ENCODE measurements at places on chromosomes 3 and 15. TPM values are rescaled to one million over a fixed set of nuclear protein-coding genes. Genes with fewer than 3 reads are reported as not detected.

The SIAH2 gene
- total RNA-seq, result 16.4 TPM

GRCh38 chr15:68979816-68980215, 34.7 kb upstream of the NOX5 start:
- H3K27me3 ChIP-seq, result peaks cover 11% of the 10 kb centered on the region
- no peak for DNase-seq
- H3K4me3 ChIP-seq, result no peak overlapping the region
- no peak overlapping the region for H3K27ac ChIP-seq

DNA sequence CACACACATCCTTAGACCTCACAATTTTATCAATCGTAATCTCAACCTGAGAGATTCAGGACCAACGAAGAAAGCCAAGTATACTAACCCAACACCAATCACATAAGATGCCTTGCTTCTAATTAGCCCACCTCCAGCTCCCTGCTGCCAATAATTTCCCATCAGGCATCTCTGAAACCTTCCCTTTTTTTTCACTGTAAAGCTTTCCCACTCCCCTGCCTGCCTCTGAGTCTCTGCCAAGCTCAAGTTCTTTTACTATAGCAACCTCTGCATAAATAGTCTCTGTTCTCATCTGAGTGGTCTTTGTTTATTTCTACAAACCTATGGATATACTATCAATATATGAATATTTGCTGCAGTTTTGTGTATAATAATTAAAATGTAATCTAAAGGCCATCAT, 86.5 kb downstream of the PIK3CB start:
- H3K4me1 ChIP-seq, result peaks cover 9% of the 10 kb centered on the region
- H3K27ac ChIP-seq, result no peak overlapping the region
- peaks cover 1% of the 10 kb centered on the region for H3K27me3 ChIP-seq
- H3K4me3 ChIP-seq, result no peak overlapping the region

The ADAMTSL3 gene
- total RNA-seq, result not detected

- DNase-seq, result no peak
- H3K4me3 ChIP-seq, result no peak overlapping the region
- H3K27ac ChIP-seq, result no peak overlapping the region
These were observed 140.7 kb upstream of the RARB start for GRCh38 chr3:25287291-25287884.

DNA sequence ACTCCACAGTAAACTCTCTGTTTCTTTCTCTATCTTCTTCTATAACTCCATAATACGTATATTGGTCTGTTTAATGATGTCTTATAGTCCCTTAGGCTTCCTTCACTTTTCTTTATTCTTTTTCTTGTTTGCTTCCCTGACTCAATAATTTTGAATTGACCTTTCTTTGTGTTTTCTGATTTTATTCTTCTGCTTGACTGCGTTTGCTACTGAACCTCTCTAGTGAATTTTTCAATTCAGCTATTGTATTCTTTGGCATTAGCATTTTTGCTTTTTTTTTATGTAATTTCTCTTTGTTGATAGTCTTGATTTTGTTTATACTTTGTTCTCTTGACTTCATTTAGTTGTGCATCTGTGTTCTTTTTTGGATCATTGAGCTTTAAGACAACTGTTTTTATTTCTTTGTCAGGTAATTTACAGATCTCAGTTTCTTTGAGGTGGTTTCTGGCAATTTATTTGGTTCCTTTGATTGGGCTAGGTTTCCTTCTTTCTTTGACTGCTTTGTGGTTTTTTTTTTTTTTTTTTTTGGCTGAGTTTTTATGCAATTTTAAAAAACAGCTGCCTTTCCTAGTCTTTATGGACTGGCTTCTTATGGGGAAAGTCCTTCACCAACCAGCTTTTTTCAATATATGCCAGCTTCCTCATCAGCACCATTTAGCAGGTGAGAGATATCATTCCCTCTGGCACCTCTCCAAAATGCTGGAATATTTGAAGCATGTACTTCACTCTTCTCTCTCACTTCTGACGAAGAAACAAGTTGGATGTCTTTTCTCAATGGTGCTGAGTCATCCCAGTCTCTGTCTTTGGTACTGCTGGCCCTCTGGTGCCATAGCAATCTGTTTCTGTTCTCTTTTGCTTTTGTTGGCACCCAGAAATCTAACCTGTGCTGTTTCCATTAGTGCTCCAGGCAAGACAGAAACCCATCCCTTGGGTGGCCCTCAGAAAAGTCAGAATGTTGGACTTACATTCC, 17.6 kb downstream of the RSRC1 start:
- no peaks in the 10 kb centered on the region for H3K27me3 ChIP-seq
- peaks cover 69% of the 10 kb centered on the region for H3K36me3 ChIP-seq
- H3K4me3 ChIP-seq, result no peak overlapping the region
- H3K4me1 ChIP-seq, result peaks cover 7% of the 10 kb centered on the region
- DNase-seq, result peak; percentile 13

The PLXND1 gene
- 109 TPM for total RNA-seq

DNA sequence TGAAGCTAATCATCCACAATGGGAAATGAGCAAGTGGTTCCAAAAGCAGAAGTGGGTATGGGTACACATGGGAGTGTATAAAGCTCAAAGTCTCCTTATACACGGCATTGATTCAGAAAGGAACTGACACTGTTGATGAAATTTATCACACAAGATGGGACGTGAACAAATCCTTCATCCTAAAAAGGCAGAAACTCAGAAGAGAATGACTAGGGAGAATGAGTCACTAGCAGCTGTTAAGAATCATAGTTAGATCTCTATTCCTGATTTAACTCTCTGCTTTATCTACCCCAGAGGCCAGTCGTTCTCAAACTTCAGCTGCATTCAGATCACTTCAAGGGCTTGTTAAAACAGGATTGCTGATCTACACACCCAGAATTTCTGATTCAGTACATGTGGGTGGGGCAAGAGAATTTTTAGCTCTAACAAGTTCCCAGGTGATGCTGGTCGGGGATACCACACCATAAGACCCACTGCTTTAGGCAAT, 97.7 kb upstream of the PHLDB2 start:
- peak overlapping the region; percentile 90 for H3K27ac ChIP-seq
- H3K4me1 ChIP-seq, result peaks cover 74% of the 10 kb centered on the region
- H3K4me3 ChIP-seq, result peak overlapping the region; percentile 70
- H3K36me3 ChIP-seq, result peaks cover 8% of the 10 kb centered on the region

DNA sequence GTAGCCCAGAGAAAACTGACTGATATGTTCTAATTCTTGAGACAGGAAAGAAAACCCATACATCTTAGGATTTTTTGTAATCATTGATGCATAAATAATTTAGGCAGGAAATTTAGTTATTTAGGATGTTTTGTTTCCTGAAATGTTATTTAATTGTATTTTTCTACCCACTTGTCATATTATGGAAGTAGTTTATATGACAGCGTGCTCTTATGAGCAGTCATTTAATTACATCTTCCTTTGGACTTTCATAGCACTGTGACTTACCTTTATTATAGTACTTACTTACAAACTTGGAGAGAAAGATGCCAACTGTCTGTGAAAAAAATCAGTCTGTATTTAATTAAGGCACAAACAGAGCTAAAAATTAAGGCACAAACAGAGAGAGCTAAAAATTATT, 65.0 kb downstream of the AKAP13 start:
- H3K4me1 ChIP-seq, result peaks cover 41% of the 10 kb centered on the region
- no peak for DNase-seq
- H3K27me3 ChIP-seq, result no peaks in the 10 kb centered on the region
- H3K27ac ChIP-seq, result no peak overlapping the region
- peaks cover 18% of the 10 kb centered on the region for H3K36me3 ChIP-seq
